Subcutaneous preadipocyte (primary cell): ENCODE measurements at places on chromosomes 12 and 14. TPM values are rescaled to one million over a fixed set of nuclear protein-coding genes. Genes with fewer than 3 reads are reported as not detected.

The SLC4A8 gene
- 1.5 and 2.0 TPM in 2 replicates for total RNA-seq

The INSM2 gene
- not detected in 2 replicates for total RNA-seq

The GRIP1 gene
- under 0.01 TPM in 1 of 2 replicates, not detected in the other for total RNA-seq

The ERC1 gene
- total RNA-seq: 26.1 and 46.5 TPM in 2 replicates

The TAS2R9 gene
- 0.20 TPM in 1 of 2 replicates, not detected in the other for total RNA-seq

The PAH gene
- total RNA-seq: not detected in 2 replicates

The DEGS2 gene
- total RNA-seq: under 0.01 TPM in 1 of 2 replicates, not detected in the other

The RASSF9 gene
- under 0.01 and 0.20 TPM in 2 replicates for total RNA-seq
